IgD-negative memory B cell (primary cell): ENCODE measurements at places on chromosomes 11 and 22. TPM values are rescaled to one million over a fixed set of nuclear protein-coding genes. Genes with fewer than 3 reads are reported as not detected.

Gene PANX2
- polyA plus RNA-seq = not detected

Gene EED
- 20.2 TPM for polyA plus RNA-seq

Gene NXPE4
- not detected for polyA plus RNA-seq

Gene PIWIL4
- polyA plus RNA-seq = 0.28 TPM

Gene MAJIN
- polyA plus RNA-seq = 0.39 TPM
